ENCODE measurements at places on chromosomes 1 and 21.
A peak's percentile ranks its signal among the peaks of the same experiment; 100 is the strongest.

DNA sequence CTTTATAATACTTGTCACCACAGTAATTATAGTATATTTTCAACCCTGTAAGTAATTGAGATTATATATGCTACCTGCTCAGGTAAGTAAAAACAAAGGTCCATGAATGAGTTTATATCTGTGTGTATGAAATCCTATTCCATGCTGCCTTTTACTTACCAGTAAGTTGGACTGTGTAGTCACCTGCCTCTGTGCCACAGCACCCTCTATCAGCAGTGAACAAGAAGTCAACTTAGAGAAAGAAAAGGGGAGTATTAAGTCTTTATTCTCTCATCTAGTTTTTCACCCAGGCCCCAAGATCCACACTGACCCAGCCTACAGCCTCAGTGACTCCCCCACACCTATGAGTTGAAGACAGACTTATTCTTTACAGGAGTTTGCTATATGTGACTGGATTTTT is 36.9 kb upstream of the IFI16 start:
- peak; percentile 17 for DNase-seq

- DNase-seq = no peak
Observed at GRCh38 chr1:168085401-168085872, 51.3 kb downstream of the GPR161 start.

DNA sequence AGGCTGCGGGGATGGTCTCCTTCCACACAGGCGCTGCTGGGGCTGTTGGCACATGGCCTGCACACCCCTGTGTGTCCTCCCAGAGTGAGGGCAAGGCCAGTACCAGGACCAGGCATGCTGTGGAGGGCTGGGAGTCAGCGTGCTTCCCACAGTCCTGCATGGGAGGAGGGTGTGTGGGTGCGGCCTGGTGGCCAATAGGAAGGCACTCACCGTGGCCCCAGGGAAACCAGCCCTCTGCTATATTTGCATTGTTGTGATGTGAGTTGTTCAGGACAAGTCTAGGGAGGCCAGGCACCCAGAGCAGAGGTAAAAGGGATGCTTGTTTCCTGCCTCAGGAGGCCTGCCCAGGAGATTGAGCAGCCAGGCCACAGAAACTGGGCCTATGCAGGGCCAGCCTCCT is 59.5 kb downstream of the S100B start:
- no peak for DNase-seq

GRCh38 chr1:69258842-69259241 is 308.9 kb upstream of the LRRC7 start:
- no peak for DNase-seq

GRCh38 chr1:85427331-85427730 is 37.6 kb downstream of the DDAH1 start:
- DNase-seq = no peak

DNA sequence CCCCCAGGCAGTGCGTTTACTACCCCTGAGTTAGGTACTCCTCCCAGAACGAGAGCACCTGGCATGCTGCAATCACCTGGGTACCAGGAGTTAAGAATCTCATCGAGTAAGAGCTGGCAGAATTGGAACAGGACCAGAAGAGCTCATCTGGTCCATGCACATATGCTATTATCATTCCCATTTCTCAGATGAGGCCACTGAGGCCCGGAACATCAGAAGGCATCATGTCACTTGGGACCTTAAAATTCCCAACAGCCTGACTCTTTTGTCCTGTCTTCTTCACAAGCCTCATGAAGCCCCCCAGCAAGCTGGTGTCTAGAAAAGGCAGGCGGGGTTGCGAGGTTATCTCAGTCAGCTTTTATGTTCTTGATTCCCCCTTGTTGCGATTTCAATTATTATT is 13.9 kb upstream of the IFFO2 start:
- no peak for DNase-seq

GRCh38 chr1:91645031-91645430 is 144.4 kb downstream of the CDC7 start:
- no peak for DNase-seq

GRCh38 chr1:108585313-108585712 is 25.4 kb downstream of the EEIG2 start:
- DNase-seq = no peak

DNA sequence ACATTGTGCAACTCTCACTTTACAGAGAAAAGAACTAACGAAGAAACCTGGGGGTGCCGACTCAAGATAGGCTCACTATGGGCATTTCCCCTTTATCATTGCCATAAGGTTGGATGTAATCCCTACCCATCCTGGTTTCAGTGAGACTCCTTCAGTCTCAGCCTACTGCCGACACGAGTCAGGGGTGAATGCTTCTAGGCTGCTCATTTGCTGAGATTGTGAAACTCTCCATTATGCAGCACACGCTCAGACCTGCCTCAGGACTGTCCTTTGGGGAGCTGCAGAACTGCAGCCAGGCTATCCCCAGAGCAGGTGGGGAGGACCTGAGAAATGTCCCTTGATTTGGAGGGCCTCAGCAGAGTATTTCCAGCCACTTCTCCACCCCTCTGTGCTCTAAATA is 22.2 kb downstream of the TSHB start:
- DNase-seq = no peak

- DNase-seq = no peak
Observed at GRCh38 chr1:155105604-155106011, 22.1 kb upstream of the EFNA1 start.

DNA sequence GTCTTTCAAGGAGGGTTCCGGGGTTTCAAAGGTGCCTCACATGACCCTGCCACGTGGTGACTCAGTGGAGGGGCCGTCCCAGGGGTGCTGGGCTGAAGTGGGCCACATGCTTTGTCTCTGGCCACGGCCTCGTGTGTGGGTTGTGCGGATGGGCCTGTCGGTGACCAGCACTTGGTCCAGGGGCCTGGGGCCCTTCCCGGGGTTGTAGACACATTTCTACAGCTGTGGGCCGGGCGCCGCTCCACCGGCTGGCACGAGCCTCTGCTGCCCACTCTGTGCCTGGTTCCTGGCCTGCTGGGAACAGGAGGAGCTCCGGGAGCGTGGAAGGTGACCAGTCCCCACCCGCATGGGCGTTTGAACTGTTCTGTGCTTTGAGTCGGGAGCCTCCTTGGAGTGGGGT is 75.4 kb upstream of the TTC34 start:
- DNase-seq = no peak

GRCh38 chr1:87335175-87335884 is 6.7 kb downstream of the LMO4 start:
- DNase-seq = peak; percentile 3

GRCh38 chr1:200588698-200589097 is 31.9 kb downstream of the KIF14 start:
- DNase-seq = no peak

- DNase-seq = no peak
Observed at GRCh38 chr1:5994713-5995621, 2.7 kb upstream of the NPHP4 start.

- DNase-seq = no peak
Observed at GRCh38 chr1:164875518-164875917, 316.5 kb downstream of the PBX1 start.

GRCh38 chr21:37039411-37040075 is 33.0 kb downstream of the RIPPLY3 start:
- no peak for DNase-seq

- DNase-seq = no peak
Observed at GRCh38 chr1:96934282-96934681, 212.7 kb downstream of the PTBP2 start.

DNA sequence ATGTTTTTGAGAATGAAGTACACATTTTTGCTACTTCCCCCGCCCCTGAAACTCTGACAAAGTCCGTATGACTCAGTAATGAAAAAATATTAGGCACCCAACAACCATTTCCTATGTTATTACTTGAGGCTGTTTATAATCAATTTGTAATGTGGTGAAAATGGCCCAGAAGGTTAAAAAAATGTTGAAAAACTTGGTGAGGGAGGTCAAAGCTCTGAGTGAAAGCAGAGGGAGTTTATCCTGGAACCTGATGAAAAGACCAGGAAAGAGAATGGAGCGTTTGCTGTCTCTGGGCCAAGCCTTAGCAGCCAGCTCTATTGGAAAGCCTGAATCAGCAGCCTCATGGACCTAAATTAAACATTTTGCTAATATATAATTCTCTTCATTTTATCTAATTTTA is 367.7 kb upstream of the NEGR1 start:
- no peak for DNase-seq

- DNase-seq = no peak
Observed at GRCh38 chr1:50157306-50157941, 48.7 kb downstream of the ELAVL4 start.

DNA sequence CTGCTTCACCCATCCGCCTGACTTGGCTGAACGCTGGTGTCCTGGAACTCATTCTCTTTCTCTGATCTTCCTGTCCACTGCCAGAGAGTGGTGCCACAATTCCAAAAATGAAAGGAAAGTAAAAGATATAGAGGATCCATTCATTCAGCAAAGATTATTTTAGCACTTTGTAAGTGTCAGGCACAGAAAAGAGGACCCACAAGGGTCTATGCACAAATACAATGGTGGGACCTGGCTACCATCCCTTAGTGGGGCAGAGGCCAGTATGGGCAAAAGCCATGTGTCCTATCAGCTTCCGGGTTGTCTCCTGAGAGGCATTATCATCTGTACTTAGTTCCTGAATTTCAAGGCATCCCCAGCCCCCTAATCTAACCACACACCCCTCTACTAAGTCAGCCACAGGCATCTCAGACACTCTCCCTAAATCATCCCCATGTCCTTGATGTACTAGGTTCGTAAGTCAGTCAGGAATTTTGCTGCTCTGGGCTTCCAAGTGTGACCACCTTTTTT is 19.0 kb downstream of the SSR2 start:
- no peak for DNase-seq

- DNase-seq = no peak
Observed at GRCh38 chr1:179955731-179956130, 1.1 kb downstream of the CEP350 start.

- peak; percentile 52 for DNase-seq
Observed at GRCh38 chr1:65148548-65149350, 746 bp downstream of the AK4 start.

- no peak for DNase-seq
Observed at GRCh38 chr21:28639737-28640136, 352.9 kb downstream of the LTN1 start.

- DNase-seq = no peak
Observed at GRCh38 chr1:48536477-48536876, 64.5 kb upstream of the SPATA6 start.

- DNase-seq = peak; percentile 65
Observed at GRCh38 chr1:36411674-36412648, 14.3 kb upstream of the LSM10 start.

GRCh38 chr1:14686701-14687100 is 88.2 kb downstream of the KAZN start:
- no peak for DNase-seq

DNA sequence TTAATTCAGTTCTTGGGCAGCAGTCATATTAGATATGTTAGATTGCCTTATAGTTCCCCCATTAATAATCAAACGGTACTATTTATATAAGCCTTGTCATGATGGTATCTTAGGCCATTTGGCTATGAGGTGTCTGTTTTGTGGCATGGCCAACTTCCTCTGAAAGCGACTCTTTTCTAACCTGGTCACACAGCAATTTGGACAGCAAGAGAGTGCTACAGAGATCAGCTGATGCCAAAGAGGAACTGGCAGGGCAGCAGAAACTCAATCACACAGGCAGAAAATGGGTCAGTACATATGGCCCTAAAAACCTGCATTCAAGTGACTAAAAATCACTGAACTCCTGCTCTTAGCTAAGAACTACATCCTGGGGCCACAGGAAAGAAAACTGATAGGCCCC is 13.4 kb upstream of the MUTYH start:
- DNase-seq = no peak

- no peak for DNase-seq
Observed at GRCh38 chr1:8015036-8015808, 10.9 kb downstream of the ERRFI1 start.

- no peak for DNase-seq
Observed at GRCh38 chr1:30588311-30589073, 134.9 kb downstream of the MATN1 start.

GRCh38 chr1:63135174-63135512 is 187.2 kb upstream of the FOXD3 start:
- no peak for DNase-seq

Data from hematopoietic multipotent progenitor cell treated with erythropoietin and hydrocortisone succinate and interleukin-3 and kit ligand, for 15 days (in vitro differentiated cells).